M059J (cell line): ENCODE measurements at places on chromosomes 4 and X. TPM values are rescaled to one million over a fixed set of nuclear protein-coding genes. Genes with fewer than 3 reads are reported as not detected.

Gene HSFX4
- total RNA-seq: not detected in 2 replicates

Gene KIF4A
- total RNA-seq: 42.8 and 89.1 TPM in 2 replicates

Gene KLHL5
- 28.4 and 38.1 TPM in 2 replicates for total RNA-seq

Gene EFHC2
- 1.9 and 3.9 TPM in 2 replicates for total RNA-seq

Gene UNC5C
- total RNA-seq: 0.44 and 2.1 TPM in 2 replicates

Gene NXF2B
- total RNA-seq: 0.02 and 0.42 TPM in 2 replicates

Gene CTAG2
- 1.1 TPM in 1 of 2 replicates, not detected in the other for total RNA-seq

Gene NHSL2
- 0.05 and 0.20 TPM in 2 replicates for total RNA-seq

Gene GLRB
- total RNA-seq: 21.0 and 28.7 TPM in 2 replicates

Gene LINC00632
- total RNA-seq: 20.7 and 22.6 TPM in 2 replicates

Gene RNF175
- 1.2 TPM in 1 of 2 replicates, not detected in the other for total RNA-seq

Gene ZNF157
- 0.05 and 0.20 TPM in 2 replicates for total RNA-seq

Gene NHS
- 5.1 and 7.5 TPM in 2 replicates for total RNA-seq

Gene EMCN
- total RNA-seq: 0.05 TPM in 1 of 2 replicates, not detected in the other

Gene PHEX
- total RNA-seq: 0.12 and 0.37 TPM in 2 replicates

Gene APELA
- 0.17 TPM in 1 of 2 replicates, not detected in the other for total RNA-seq

Gene SMARCAD1
- total RNA-seq: 14.7 and 18.7 TPM in 2 replicates

Gene GUCY1B1
- 1.2 and 3.2 TPM in 2 replicates for total RNA-seq

Gene MAPK10
- 0.52 and 2.3 TPM in 2 replicates for total RNA-seq

Gene NKAP
- 3.3 and 8.9 TPM in 2 replicates for total RNA-seq

Gene PAGE1
- total RNA-seq: 1.1 and 1.6 TPM in 2 replicates

Gene PITX2
- 7.8 and 15.1 TPM in 2 replicates for total RNA-seq

Gene GABRG1
- total RNA-seq: not detected in 2 replicates

Gene BST1
- 3.0 and 8.6 TPM in 2 replicates for total RNA-seq

Gene MAGEA11
- total RNA-seq: 0.07 and 0.42 TPM in 2 replicates

Gene GABRB1
- 1.5 and 4.3 TPM in 2 replicates for total RNA-seq

Gene TTC29
- total RNA-seq: 0.07 and 0.49 TPM in 2 replicates

Gene FBXL5
- total RNA-seq: 91.0 and 123 TPM in 2 replicates

Gene FREM3
- not detected in 2 replicates for total RNA-seq

Gene MEPE
- 0.07 TPM in 1 of 2 replicates, not detected in the other for total RNA-seq

Gene USP26
- not detected in 2 replicates for total RNA-seq

Gene CYTL1
- total RNA-seq: 138 and 180 TPM in 2 replicates

Gene SERPINA7
- total RNA-seq: not detected in 2 replicates

Gene RBM47
- total RNA-seq: 11.2 and 18.0 TPM in 2 replicates

Gene POU4F2
- total RNA-seq: not detected in 2 replicates

Gene HOPX
- 4.3 and 5.6 TPM in 2 replicates for total RNA-seq

Gene NUP62CL
- total RNA-seq: not detected in 2 replicates

Gene TMEM156
- total RNA-seq: 0.37 and 3.9 TPM in 2 replicates

Gene TFE3
- total RNA-seq: 40.9 and 71.6 TPM in 2 replicates

Gene CXorf65
- not detected in 2 replicates for total RNA-seq
